ENCODE measurements at places on chromosomes 4 and X.

DNA sequence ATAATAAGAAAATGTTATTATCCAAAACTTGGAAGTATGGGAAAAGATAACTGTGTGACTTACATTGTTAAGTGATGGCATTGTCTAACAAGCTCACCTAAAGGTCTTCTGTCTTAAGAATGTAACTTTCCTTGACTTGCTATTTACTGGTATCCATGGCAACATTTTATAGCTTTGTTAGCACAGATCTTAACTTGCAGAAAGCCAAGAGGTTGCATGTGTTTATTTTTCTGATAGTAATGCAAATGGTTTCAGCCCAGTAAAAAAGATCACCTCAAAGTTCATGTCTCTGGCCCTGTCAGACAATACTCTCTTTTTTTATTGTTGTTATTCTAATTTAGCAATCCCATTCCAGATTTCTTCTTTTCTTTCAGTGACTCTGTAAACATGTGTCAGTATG lies 425.3 kb downstream of the SPRY1 start:
- no peak for DNase-seq

DNA sequence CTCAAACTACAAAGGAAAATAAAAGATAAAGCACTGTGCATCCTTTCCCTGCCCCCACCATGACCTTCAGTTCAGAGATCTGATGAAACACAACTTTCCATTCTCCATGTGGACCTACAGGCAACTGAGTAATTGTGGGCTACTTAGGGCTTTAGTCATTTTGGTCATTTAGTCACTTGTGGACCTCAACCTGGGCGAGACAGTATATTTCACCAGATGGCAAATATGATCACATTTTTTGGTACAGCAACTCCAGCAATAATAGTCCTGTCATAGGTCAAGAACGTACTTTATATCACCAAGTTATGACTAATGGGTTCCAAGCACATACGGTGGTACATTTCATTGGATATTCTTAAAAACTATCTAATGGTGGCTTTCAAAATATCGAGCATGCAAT lies 141.2 kb downstream of the PDGFC start:
- DNase-seq: no peak

GRCh38 chr4:4856071-4857000 lies 3.1 kb upstream of the MSX1 start:
- DNase-seq: no peak

GRCh38 chr4:5758741-5759140 lies 47.7 kb downstream of the EVC start:
- DNase-seq: no peak

- DNase-seq: no peak
Measured at GRCh38 chr4:164012396-164013027, 518.0 kb downstream of the TMA16 start.

- no peak for DNase-seq
Measured at GRCh38 chr4:100017637-100018310, 67.7 kb upstream of the H2AZ1 start.

GRCh38 chr4:140238351-140239056 lies 84.5 kb upstream of the MAML3 start:
- DNase-seq: no peak

DNA sequence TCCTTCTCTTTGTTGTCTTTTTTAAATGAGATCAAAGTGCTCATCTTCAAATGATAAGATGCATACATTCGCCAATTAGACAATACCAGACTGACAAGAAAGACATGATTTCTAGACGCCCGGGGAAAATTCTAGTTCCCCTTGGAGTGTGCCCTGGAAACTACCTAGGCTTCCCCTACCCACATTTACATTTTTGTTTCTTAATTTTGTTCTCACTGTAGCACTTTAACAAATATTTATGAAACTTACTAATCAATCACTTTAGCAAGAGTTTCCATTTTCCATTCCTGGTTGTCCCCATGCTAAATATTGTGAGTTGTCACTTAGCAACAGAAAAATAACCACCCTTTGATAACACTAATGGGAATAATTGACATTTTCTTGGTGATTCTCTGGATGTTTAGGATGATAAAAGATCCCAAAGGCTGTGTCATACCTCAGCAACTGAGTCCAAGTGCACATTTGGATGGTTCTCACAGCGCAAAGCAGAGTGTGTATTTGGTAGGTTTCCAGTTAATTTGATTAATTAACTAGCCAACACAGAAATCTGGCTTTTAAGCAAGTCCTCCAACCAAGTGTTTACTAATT lies 69.6 kb downstream of the FGFBP1 start:
- no peak for DNase-seq

DNA sequence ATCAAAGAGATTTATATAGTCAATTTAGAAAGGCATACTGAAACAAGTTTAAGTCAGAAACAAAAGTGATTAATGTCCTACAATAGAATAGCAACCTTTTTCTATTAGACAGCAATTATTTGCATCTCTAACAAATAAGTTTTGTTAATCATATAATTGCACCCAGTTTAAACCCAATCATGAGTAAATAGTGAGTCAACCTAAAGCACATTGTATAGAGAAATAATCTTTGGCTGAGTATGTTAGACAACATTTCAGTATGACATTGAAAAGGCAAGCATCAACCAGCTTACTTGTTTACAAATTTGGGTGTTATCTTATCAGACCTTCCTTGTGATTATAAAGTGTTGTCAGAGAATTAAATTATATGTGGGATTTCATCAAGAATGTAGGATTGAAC lies 209.5 kb downstream of the IL15 start:
- DNase-seq: no peak

DNA sequence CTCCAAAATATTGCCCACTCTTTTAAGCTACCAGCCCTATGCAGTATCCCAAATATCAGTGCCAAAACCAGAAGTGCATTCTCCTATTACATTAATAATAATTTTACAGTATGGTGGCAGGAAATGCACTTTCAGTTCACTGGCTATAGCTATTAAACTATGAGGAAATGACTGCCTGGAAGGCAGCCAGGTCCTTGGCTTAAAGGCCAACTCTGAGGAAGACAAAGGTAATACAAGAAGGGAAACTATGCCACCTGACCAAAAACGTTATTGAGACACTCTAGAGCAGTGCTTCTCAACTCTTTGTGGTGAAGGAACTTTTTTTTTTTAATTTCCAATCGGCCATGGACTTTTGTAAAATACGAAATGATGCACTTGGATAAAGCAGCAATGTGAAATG lies 133.6 kb upstream of the VAMP7 start:
- no peak for DNase-seq

GRCh38 chr4:9867751-9868425 lies 86.5 kb downstream of the DRD5 start:
- no peak for DNase-seq

DNA sequence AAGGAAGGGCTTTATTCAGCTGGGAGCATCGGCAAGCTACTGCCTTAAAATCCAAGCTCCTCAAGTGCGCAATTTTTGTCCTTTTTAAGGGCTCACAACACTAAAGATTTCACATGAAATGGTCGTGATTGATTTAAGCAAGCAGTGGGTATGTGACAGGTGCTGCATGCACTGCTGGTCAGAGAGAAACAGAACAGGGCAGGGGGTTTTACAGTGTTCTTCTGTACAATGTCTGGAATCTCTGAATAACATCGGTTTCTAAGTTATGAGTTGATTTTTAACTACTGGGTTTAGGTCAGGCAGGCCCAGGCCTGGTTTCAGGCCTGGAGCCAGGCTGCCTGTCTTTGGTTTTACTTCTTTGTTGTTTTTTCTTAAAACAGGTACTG lies 6.0 kb downstream of the UGT2B17 start:
- no peak for DNase-seq

GRCh38 chr4:51932261-51932660 lies 87.9 kb downstream of the LRRC66 start:
- DNase-seq: no peak

GRCh38 chr4:71411981-71412380 lies 73.2 kb downstream of the SLC4A4 start:
- no peak for DNase-seq

DNA sequence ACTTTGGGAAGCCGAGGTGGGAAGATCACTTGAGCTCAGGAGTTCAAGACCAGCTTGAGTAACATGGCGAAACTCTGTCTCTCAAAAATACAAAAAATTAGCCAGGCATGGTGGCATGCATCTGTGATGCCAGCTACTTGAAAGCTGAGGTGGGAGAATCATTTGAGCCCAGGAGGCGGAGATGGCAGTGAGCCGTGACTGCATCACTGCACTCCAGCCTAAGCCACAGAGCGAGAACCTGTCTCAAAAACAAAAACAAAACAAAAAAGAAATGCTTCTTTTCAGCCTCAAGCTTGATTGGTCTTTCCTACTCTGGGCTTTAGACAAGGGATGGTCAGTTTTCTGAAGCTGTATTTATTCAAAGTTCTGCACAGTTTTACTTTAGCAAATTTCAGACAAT lies 15.8 kb upstream of the DHRSX start:
- no peak for DNase-seq

DNA sequence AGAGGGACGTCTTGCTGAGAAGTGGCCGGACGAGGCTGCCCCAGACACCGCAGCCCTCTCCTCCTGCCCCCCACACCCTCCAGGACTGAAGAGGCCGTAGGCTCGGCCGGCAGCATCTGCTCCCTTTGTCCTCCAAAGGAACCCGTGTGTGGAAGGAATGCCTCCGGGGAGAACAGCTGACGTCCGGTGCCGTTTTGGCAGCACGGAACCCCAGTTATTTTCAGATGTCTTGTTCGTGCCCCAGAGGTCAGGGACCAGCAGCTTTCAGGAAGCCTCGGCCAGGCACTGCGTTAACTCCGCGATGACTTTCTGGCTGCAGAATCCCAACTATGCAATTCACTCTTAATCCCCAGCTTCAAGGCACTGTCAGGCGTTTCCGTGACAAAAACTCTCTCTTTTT lies 10.9 kb upstream of the PPP2R3B start:
- DNase-seq: no peak

DNA sequence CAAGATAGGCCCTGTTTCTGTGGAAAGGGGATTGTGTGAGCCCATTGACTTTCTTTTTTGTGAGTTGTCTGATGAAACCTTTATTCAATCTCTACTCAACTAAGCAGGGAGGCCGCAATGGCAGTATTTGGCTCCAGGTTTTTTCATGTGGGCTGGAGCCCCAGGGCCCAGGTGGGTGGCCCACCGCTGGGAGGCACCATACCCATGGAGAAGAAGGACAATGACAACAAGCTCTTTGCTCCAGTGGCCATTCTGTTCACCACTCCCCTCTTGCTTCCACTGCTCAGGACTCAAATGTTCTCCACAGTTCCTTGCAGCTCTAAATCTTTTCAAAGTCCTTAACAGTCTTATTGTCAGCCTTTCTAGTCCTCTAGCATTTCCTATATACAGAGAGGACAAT lies 54.1 kb downstream of the HOPX start:
- DNase-seq: no peak

GRCh38 chrX:93760163-93760562 lies 86.2 kb downstream of the FAM133A start:
- no peak for DNase-seq

GRCh38 chrX:19544693-19545305 lies 29.5 kb upstream of the MAP3K15 start:
- DNase-seq: no peak

- DNase-seq: no peak
Measured at GRCh38 chrX:40476958-40477357, 103.8 kb upstream of the ATP6AP2 start.

GRCh38 chrX:15820106-15821073 lies 30.1 kb downstream of the ZRSR2 start:
- DNase-seq: no peak

DNA sequence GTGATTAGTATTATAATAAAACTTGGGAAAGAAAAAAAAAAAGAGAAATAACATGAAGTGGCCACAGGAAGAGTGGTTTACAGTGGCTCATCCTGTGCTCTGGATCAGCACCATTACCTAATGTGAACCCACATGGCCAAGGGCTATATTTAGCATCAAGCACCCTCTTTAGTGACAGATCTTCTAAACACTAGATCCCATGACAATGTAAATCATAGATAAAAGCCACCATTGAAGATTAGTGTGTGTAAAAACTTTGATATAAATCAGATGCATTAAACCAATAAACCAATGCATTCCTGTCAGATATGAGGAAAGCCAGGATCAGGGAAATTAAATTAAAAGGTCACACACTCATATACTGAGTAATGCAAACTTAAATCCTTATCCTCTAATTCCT lies 400.6 kb upstream of the MAGEB18 start:
- no peak for DNase-seq

DNA sequence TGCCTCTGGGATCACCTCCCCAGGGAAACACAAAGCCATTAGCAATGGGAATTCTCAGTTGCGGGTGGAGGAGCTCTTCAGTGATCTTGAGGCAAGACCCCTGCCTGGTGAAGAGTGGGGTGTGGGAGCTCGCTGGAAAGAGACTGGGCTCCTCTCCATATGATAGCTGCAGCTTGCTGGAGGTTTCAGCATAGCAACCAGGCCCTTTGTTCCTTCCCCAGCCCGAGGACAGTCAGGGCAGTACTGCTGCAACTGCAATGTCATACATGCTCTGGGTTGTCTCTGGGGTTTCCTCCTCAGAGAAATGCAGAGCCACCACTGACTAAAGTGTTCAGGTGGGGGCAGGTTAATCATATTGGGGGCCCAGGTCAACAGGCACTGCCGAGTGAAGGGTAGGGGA lies 81.3 kb downstream of the ARHGAP24 start:
- DNase-seq: no peak

DNA sequence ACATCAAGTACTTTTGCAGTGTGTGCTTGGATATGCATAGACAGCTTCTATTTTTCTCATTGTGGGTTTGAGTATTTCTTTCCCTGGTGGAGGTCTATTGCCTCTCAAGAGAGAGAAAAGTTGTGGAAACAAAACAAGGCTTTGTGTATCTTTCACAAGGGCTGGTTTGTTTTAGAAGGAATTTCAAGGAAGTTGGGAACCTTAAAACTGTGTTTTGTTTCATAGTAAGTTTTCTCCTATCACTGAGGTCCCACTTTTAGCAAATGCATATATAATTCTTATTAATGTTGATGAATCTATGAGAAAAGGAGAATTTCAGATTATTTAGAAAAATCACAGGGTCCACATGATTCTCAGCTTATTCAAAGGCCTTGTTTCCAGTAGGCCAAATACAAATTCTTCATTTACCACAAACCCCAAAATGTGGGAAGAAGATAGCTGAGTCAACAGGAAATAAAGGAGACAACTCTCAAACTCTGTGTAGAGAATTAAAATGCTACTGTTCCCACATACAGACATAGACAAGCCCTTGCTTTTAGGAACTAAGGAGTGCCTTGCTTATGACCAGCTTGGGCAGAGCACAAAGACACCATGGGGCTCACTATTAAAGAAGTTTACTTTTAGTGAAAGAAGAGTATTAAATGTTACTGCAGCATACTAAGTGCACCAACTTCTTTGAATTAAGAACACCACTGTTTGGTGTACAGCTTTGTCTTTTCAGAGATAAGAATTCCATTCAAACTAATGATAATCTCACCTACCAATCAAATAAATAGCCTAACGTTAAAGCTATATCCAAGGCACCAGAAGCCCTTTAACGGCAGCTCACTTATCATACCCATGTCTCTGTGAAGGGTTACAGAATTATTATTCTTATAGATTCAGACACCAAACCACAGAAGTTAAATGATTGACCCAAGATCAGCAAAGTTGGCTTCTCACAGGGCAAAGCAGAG lies 177.4 kb upstream of the LEF1 start:
- no peak for DNase-seq

- no peak for DNase-seq
Measured at GRCh38 chr4:143302536-143302935, 34.1 kb upstream of the GAB1 start.
